ENCODE measurements at places on chromosomes 4 and X.

- no peak for DNase-seq
These were observed 61.8 kb downstream of the LRRC66 start for GRCh38 chr4:51958199-51958968.

DNA sequence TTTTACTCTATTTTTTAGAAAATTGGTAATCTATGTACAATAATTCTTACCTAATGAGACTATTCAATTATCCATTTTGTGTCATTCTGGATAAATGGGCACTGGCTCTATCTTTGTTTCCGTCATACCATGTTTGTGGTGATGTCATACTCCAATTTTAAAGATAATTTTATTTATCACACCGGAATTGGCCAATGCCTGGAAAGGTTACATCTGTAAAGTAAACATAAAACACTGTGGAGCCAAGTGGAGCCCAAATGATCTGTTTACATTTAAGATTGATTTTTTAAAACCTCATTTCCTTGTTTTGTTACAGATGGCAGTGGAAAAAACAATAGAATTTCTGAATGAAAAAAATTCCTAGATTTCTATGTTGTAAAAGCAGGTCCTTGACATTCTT, 120.2 kb upstream of the GPRIN3 start:
- no peak for DNase-seq

DNA sequence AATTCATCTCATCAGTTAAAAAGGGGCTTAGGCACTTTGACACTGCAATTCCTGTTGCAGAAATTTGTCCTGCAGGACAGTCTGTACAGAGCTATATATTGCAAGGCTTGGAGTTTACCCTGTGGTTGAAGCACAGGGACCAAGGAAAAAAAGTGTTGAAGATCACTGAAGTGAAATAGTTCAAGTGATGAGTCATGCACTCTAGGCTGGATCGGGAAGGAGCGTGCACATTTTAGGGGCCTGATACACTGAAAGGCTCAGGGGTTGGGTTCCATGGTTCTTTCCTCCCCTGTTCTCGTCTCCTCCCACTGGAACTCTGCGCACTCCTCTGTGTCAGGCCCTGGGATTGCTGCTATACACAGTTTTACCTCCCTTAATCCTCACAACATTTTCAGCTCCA, 104.9 kb upstream of the ARMCX2 start:
- DNase-seq, result no peak

GRCh38 chr4:140252141-140252741, 98.3 kb upstream of the MAML3 start:
- no peak for DNase-seq

DNA sequence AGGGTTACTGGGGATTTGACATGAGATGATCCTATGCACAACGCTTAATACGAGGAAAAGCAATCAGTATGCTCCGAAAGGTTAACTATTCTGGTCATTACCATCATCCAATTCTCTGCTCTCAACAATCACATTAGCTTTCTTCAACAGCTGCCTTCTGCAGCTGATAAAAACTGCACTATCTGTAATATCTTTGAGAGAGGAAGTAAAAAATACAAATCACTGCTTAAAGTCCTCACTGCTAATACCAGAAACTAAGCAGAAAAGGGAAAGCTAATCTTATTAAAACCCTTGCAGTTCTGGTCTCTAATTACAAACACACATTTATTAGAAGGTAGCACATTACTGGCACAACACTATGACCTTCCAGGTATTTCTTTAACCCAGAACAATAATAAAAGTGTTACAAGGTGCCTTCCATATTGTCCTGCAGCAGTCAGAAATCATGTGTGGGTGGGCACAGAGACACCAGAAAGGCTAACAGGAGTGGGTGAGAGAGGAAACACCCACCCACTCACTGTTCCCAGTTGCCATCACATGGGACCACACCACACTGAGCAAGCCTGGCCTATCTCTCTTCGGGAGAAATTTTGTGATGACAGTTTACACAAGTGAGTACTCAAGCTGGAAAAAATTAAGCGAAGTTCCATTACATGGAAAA, 71.0 kb downstream of the RELL1 start:
- no peak for DNase-seq

- DNase-seq, result no peak
These were observed 3.0 kb downstream of the GIMD1 start for GRCh38 chr4:106365613-106366012.

GRCh38 chr4:37795581-37796195, 30.8 kb upstream of the PGM2 start:
- no peak for DNase-seq

DNA sequence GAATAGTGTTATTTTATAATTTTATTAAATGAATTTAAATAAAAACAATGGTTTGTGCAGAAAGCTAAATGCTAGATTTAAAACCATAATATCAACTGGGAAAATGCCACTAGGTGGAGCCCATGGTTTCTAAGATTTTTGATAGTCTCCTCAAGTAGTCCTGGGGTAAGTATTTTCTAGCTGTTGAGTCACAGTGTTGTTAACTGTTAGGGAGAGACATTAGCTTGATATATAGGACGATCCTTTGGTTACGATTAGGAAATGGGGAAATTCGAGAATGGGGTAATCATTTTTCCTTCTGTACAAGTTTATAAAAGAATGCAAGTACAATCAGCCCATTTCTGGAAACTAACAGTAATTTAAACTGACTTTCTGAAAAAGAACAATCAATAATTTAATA, 378.4 kb downstream of the ANKRD50 start:
- DNase-seq, result no peak

DNA sequence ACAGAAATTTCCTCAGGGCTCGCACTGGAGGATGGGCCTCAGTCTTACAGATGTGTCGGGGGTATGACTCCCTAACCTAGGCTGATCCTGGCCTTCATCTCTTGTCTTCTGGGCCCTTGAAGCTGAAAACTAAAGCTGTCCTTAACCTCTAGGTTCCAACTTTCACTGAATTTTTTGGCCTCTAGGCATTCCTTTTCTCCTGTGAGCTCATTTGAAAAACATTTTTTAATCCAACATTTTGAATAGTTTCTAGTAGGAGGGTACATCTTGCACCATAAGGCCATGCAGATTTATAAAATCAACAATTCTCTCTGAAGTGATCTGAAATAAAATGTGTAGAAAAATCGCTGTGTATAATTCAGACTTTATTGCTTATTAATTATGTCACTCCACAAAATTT, 19.7 kb downstream of the RWDD4 start:
- no peak for DNase-seq

- DNase-seq, result no peak
These were observed 17.7 kb upstream of the AP1AR start for GRCh38 chr4:112213856-112214255.

GRCh38 chrX:19702856-19703255, 184.5 kb downstream of the SH3KBP1 start:
- no peak for DNase-seq

DNA sequence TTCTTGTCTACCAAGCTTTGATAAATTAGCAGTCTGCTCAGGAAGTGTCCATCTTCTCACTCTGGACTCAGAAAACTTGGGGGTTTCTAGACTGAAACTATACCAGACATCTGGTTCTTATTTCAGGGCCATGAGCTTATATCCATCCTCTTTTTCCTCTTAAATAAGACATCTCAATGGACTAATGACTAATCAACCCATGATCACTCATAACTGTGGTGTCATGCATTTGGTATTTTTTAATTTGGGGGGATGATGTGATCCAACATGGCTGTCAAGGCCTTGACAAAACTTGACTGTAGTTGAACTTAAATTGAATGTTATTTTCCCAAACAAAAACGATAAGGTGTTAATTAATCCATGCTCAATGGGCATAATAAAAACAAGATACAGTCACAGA, 87.8 kb downstream of the GPRASP3 start:
- no peak for DNase-seq

DNA sequence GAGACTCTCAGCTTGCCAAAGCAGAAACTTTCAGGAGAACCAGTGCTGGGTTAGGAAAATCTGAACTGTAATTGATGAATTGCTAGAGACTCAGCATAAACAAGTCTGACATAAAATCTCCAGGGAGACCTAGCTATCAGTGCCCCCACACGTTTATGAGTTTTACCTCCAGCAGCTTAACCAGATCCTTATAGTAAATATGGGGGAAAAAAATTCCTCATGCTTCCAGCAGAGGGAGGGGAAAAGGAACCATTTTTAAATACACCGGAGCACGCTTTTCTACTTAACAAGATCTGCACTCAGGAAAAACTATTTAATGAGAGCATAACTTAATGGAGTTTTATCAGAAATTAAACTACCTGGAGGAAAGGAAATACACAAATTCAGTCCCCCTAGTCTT, 1040.7 kb upstream of the INTU start:
- no peak for DNase-seq

DNA sequence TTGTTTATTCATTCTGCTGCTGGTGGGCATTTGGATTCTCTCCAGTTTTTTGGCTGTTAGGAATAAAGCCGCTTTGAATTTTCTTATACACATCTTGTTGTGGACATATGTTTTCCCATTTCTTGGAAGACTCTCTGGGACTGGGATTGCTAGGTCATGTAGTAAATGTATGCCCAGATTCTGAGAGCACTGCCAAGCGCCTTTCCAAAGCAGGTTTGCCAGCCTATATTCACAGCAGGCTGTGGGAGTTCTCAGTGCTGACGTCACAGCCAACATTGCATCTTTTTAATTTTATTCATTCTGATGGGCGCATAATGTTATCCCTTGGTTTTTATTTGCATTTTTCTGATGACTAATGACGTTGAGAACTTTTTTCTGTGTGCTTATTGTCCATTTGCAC, 24.1 kb downstream of the TMEM271 start:
- no peak for DNase-seq

GRCh38 chrX:72635930-72636329, 63.3 kb upstream of the HDAC8 start:
- DNase-seq, result no peak

- DNase-seq, result no peak
These were observed 153.6 kb downstream of the AR start for GRCh38 chrX:67697452-67697851.

- no peak for DNase-seq
These were observed 3.0 kb upstream of the CT47C1 start for GRCh38 chrX:119069762-119070161.

DNA sequence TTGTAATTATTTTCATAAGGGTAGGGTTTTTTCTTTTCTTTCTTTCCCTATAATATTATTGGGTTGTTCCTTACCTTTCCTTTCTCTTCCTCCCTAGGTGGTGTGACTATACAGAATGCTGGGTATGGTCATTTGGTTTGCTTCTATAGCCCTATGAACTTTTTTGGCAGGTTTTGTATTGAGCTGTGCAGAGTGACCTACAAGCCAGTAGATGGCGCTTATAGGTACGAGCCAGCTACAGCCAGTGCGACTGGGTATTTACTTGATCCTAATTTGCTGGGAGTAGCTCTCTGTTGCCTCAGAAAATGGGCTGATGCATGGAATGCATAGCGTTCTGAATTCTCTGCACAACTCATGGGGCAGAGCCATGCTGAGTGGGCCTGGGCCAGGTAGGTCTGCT, 423.3 kb downstream of the MAGEE1 start:
- no peak for DNase-seq

- DNase-seq, result no peak
These were observed 309.9 kb downstream of the DHX15 start for GRCh38 chr4:24274381-24274941.

DNA sequence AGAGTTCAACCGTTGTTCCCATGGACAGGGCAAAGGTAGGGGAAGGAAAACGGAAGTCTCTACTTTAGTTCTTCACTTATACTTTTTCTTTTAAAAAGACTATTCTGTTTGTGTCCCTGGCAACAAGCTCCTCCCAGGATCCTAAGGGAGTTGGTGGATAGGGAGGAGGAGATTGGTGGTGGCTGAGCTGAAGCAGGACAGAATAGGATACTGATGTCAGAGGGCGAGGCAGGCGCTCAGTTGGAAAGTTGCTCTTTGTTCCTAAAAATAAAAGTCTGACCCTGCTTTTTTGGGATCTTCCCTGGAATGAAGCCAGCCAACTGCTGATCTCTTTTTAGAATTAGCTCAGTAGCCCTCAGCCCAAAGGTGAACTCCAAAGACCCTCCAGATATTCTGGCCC, 104.7 kb downstream of the MGST2 start:
- DNase-seq, result no peak

DNA sequence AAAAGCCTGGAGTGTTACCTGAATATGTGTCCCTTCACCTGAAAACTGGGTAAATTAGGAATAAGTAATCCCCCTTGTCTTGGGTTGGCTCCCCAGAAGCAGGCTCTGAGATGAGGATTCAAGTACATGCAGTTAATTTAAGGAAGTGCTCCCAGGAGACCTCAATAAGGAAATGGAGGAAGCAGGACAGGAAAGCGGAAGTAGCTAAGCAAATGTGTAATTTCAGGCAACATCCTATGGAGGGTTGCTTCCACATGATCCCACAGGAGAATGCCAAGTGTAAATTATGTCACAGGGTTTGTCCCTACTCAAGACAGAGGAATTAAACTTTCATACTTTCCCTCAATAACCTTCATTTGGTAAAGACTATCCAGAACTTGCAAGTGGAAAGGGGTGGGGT, 48.1 kb upstream of the ARHGEF6 start:
- no peak for DNase-seq

DNA sequence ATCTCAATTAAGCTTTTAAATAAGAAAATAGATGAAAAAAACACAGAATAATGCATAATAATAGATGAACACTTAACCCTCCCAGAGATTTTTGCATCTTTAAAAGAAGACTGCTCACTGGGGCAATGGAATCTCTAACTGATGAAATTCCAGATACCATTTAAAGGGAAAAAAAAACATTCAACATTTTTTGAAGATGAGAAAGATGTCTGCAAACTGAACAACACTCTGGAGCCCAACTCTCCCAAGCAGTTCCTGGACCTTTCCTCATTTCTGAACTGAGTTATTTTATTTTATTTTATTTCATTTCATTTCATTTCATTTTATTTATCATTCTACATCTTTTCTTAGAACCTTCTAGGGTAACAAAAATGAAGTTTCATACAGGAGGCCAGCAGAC, 90.7 kb downstream of the CORIN start:
- no peak for DNase-seq

GRCh38 chr4:175435381-175435783, 376.7 kb downstream of the GPM6A start:
- DNase-seq, result no peak

GRCh38 chr4:118367872-118368271, 15.1 kb upstream of the PRSS12 start:
- no peak for DNase-seq

GRCh38 chr4:86755388-86755787, 93.8 kb downstream of the SLC10A6 start:
- no peak for DNase-seq

DNA sequence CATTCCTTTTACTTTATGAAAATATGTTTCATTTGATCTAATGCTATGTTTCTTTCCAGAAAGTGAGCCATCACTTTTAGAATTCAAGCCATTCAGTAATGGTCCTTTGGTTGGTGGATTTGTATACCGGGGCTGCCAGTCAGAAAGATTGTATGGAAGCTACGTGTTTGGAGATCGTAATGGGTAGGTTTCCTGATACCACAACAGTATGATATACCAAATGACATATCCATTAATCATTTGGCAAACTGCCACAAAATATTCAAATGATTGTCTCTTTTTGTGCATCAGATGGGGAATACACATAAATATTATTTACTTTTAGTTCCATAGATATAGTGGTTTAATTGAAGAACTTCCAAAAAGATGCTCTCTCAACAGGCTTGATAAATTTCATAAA, 68.2 kb downstream of the HHIP start:
- no peak for DNase-seq

- DNase-seq, result no peak
These were observed 275.2 kb downstream of the TENM3 start for GRCh38 chr4:182518421-182518820.

- no peak for DNase-seq
These were observed 24.2 kb upstream of the AMELX start for GRCh38 chrX:11269006-11269405.
